ENCODE measurements at places on chromosomes 7 and 10. TPM values are rescaled to one million over a fixed set of nuclear protein-coding genes. Genes with fewer than 3 reads are reported as not detected.

GRCh38 chr7:8389593-8390261, 43.7 kb upstream of the NXPH1 start:
- DNase-seq: no peak

DNA sequence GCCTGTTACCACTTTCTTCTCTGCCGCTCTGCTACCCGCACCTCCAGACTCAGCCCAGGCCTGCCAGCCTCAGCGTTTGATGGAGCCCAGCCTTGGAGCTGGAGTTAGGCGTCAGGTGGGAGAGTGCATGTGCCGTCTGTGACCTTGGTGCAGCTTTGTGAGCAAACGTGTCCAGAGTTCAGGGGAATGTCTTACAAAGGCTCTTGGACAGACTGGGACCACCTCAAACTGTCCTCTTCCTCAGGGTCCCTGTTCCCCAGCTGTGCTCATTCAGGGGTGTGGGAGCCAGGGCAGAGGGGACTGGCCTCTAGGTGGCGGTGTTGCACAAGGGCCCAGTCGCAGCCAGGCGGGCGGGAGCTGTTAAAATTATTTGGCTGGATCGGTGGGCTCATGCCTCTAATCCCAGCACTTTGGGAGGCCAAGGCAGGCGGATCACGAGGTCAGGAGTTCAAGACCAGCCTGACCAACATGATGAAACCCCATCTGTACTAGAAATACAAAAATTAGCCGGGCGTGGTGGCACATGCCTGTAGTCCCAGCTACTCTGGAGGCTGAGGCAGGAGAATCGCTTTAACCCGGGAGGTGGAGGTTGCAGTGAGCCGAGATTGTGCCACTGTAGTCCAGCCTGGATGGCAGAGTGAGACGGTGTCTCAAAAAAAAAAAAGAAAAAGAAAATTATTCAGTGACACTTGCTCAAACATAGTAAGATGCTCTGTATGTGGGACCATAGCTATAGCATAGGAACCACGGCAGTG, 89.2 kb downstream of the ADCY1 start:
- no peak for DNase-seq

DNA sequence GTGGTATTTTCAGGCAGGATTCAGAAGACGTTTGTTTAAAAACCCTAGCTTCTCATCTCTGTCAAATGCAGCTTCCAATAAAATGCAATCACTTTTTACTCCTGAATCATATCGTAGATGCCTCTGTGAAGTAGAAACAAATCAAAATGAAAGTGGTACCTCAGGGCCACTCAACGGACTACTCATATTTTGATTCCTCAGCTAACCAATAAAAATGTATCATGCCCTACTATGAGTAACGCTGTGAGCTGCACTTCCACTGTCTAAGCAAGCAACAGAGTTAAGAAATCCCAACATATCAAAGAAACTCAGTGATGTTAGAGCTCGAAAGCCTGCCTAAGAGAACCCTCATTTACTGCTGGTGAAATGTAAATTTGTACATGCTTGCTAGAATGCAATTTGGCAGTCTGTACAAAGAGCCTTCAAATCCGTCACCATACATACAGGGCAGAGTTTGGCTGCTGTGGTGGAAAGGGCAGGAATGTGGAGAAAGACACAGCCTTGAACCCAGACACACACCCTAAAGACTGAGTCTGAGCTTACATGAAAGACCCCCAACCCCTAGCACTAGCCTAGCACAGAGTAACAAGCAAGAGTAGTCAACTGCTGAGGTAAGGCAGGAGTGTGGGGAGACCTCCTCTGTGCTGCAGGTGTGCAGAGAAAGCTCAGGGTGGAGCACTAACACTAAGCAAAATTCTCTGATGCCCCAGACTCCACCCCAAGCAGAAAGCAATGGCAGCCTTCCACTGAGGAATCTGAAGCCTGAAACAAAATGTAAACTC, 151.5 kb downstream of the ANK3 start:
- DNase-seq: no peak

GRCh38 chr10:43683451-43684291, 35.0 kb upstream of the ZNF32 start:
- DNase-seq: peak; percentile 57

- no peak for DNase-seq
These were observed 73.2 kb upstream of the TPK1 start for GRCh38 chr7:144908943-144909556.

DNA sequence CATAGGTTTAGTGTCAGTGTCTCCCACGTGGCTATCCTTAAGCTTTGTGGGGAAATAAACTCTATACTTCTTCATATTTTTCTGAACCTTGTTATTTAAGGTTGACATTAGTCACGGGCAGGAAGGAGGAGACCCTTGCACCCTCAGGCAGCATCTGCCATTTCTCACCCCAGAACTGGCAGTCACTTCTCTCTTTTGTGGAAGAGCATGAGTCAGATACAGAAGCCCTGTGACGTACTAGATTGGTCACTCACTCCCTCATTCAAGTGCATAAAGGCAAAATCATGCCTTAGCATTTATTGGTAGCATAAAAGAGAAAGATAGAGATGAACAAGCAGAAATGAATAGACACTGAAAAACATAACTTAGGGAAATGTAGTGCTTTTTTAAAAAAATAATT, 206.0 kb upstream of the MDFIC start:
- no peak for DNase-seq

DNA sequence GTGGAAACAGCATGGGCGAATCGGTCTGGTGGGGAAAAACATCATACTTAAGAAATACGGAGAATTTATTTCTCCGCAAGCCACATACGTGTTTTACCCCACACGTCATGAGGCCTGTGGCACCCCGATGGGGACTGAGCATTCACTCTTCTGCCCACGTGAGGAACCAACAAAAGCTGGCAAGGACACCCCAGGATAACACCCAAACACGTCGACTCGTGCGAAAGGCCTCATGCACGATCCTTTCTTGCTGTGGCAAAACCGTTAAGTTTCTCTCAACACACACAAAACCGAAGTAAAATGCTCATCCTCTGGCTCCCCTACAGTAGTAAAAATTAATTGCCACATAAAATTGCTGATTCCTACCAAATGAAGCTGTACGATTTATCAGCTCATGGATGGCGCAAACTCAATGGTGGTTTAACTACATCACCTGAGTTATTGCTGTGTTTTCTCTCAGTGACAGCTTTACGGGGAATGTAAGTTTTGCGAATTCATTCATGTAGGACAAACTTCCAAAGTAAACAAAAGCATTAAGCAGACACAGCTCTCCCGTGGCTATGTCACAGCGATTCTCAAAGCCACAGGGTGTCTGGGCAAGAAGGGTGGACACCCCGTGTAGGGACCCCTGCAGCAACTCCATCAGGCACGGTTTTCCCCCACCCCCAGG, 97.0 kb downstream of the CTBP2 start:
- DNase-seq: no peak

Gene PTF1A
- total RNA-seq: not detected

Gene GPRIN2
- total RNA-seq: not detected

Gene ADCK2
- 38.5 TPM for total RNA-seq

Measured in hematopoietic multipotent progenitor cell (in vitro differentiated cells).